ENCODE measurements at places on chromosomes 6 and 20. TPM values are rescaled to one million over a fixed set of nuclear protein-coding genes. Genes with fewer than 3 reads are reported as not detected.

The ANKEF1 gene
- total RNA-seq = 7.4 TPM

The C6orf58 gene
- 0.10 TPM for total RNA-seq

The YIPF3 gene
- 100 TPM for total RNA-seq

The FOXS1 gene
- total RNA-seq = 0.17 TPM

The MCCD1 gene
- total RNA-seq = not detected

DNA sequence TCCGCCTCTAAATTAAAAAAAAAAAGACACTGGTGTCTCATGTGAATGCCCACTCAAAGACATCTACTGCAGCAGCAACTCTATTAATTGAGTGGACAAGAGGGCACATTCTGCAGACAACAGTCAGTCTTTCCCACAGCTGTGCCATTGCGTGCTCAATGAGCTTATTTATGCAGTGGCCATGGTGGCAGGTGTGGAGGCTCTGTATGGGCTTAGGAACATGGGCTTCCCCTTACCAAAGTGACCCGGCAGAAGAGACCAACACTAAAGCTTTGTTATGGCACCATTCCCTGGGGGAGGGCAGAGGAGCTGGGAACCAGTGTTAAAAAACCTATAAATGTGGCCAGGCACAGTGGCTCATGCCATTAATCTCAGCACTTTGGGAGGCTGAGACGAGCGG, 4.2 kb upstream of the VAPB start:
- no peak for DNase-seq

DNA sequence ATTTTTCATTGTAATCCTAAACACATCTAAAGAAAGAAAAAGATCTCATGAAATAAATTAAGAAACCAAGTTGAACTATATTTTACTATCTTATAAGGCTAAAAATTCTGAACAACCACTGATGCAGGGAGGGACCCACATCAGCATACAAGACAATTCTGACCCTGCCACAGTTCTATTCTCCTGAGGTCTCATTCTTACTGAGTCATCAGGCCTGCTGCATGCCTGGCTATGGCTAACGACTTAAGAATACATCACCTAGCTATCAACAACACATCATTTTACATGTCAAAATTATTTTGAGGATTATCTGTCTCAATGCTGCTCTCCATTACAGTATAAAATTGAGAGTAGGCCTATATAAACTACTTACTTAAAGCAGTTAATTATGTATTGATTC, 52.9 kb downstream of the FBXL4 start:
- peak; percentile 34 for DNase-seq

- peak; percentile 47 for DNase-seq
Observed at GRCh38 chr20:58149437-58150091, 78.9 kb downstream of the ANKRD60 start.

DNA sequence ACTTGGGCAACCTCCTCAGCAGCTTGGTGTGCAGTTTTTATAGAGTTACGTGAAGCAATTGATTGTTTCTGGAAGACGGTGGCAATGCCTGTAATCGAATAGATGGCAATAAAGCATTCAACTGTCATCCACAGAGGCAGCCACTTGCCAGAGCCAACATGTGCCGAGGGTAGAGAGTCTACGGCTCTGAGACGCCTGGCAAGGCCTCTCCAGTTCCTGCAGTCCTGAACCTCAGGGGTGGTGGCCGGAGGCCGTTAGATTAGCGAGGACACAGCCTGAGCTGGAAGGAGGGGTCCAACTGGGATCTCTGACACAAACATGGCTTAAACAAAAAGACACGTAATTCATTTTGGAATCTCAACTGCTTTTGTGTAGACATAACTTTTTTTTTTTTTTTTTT, 775 bp upstream of the TTLL2 start:
- no peak for DNase-seq

The ERMARD gene
- 16.2 TPM for total RNA-seq
